ENCODE measurements at places on chromosomes 12 and 14. TPM values are rescaled to one million over a fixed set of nuclear protein-coding genes. Genes with fewer than 3 reads are reported as not detected.

CLEC1A gene
- 2.2 TPM for total RNA-seq

DCTN2 gene
- 100 TPM for total RNA-seq

NUBPL gene
- total RNA-seq = 19.5 TPM

SERPINA10 gene
- total RNA-seq = not detected

SDSL gene
- total RNA-seq = 11.5 TPM

MYH6 gene
- total RNA-seq = 170 TPM

CCDC196 gene
- total RNA-seq = not detected

NAV3 gene
- total RNA-seq = 2.9 TPM

PTCSC3 gene
- not detected for total RNA-seq

GRCh38 chr14:94875256-94875655, 105.3 kb upstream of the GSC start:
- no peak for DNase-seq

GRCh38 chr12:53938326-53939140, at the start of gene HOXC13:
HOXC13 (plus strand) TSS chr12:53938831; CDS start chr12:53938907, 76 bp downstream.
- DNase-seq = no peak

DNA sequence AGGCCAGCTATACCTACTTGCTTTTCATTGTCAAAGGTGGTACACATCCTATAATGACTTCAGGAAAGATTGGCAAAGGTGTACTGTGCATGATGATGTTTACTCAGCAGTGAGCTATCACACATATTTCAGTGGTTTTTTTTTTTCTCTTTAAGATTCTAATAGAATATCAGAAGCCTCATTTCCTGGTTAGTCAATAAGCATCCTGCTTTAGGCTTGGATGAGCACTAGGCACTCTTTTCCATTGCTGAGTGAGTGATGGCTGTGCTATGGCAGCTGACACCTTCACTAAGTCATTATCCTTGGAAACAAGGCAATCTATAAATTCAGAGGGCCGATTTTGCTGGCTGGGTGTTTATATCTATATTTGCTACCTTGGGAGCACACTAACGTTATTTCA, 161.1 kb upstream of the RASSF8 start:
- DNase-seq = no peak

DNA sequence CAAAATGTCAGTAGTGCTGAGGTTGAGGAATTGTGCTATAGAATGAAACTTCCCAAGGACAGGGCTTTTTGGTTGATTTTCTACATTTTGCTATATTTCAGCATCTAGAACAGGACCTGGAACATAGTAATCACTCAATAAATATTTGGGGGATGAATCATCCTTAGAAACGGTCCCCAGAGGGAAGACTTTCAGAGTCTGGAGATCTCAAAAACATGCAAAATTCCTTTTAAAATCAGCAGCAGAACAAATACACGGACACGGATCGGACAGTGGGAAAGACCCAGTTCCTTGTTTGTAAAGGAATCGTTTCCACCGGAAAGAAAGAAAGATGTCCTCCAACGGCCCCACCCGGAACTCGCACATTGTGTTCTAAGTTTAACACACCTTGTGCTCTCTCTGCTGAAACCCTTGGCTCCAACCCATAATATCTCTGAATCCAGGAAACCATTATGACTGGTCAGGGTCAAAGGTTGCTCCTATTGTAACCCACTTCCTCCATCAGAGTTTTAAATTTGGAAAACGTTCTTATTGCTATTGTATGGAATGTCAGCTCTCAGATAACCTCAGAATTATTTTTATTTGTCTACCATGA, 617.2 kb downstream of the MED13L start:
- no peak for DNase-seq

GRCh38 chr12:4056910-4057845, 184.0 kb upstream of the PARP11 start:
- no peak for DNase-seq

- no peak for DNase-seq
Measured at GRCh38 chr12:132731574-132731973, 20.9 kb downstream of the PGAM5 start.

DNA sequence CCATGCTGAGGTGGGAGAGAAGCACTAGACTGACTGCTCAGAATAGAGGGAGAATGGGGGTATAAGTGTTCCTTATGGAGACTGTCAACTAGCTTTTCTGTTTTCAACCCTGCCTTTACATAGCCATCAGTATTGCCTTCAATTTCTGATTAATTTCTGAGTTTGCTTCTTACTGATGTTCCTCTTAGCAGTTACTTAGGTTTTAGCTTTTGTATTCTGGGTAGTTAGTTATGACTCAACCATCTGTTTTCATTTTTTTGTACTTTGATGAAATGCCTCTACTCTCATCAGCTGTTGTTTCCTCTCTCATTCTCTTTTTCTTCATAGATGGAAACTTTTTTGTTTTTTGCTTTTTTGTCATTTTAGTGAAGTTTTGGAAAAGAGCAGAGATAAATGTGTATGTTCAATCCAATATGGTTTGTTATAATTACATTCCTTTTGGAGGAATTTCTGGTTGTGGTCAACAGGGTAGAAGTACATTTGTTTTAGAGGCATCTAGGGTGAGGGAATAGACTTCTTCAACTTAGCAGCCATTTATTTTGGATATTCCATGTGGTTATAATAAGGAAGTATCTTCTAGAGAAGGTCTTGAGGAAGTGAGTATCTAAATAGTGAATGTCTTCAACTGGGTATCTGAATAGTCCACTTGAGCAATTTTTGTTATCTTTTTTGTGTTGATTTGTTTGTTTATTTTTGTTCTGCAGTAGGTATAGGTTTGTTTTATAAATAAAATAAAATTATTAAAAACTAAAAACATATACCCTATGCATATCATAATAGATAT, 29.6 kb downstream of the PMCH start:
- no peak for DNase-seq

- peak; percentile 81 for DNase-seq
Measured at GRCh38 chr12:2539938-2540337, 254.8 kb upstream of the FKBP4 start.

DNA sequence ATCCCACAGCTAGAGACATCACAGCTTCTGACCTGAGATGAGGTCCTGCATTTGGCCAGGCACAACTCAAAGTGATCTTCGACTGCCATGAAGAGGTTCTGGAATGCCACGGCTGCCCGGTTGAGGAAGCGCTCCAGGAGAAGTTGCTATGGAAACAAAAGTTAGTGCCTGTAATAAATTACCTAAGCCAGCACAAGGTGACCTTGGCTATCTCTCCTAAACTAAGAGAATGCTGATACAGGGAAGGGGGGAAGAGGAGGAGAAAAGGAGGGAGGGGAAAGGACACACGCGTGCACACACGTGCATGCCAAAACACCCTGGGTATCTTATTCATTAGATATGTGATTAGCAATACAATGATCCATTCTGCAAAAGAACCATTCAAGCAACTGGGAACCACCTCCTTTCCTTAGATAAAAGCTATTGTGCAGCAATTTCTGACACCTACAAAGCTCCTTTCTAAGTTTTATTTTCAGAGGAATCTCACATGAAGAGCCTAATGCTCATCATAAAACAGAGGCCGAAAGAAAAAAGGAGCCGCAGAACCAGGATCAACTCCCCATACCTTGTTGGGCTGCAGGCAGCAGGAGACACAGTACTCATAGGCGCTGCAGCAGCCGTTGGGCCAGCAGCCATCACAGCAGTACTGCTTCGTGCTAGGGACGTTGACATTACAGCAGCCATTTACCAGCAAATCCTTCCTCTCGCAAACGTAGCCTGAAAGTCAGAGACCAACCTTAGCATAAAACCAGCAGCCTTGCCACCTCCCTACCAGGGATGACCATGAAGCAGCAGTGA, 17.9 kb downstream of the SPRING1 start:
- DNase-seq = no peak

- DNase-seq = no peak
Measured at GRCh38 chr12:107681836-107682820, 3.5 kb upstream of the PWP1 start.

- DNase-seq = no peak
Measured at GRCh38 chr14:71701990-71702389, 230.2 kb upstream of the RGS6 start.

DNA sequence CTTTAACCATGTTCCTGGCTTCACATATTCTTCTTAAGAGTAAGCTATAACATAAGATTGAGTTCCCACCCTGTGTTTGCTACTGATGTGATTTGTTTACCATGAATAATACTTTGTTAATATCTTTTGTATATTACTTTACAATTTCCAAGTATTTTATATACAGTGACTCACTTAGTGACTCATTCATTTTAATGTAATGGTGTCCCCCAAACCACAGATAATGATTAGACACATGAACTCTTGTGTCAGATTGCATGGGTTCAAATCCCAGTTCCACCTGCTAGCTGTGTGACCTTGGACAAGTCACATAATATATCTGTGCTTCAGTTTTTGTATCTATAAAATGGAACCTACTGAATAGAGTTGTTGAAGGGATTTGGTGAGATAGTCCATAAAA, 76.1 kb downstream of the MYF5 start:
- DNase-seq = no peak

- DNase-seq = no peak
Measured at GRCh38 chr12:102971227-102971626, 13.8 kb downstream of the ASCL1 start.

DNA sequence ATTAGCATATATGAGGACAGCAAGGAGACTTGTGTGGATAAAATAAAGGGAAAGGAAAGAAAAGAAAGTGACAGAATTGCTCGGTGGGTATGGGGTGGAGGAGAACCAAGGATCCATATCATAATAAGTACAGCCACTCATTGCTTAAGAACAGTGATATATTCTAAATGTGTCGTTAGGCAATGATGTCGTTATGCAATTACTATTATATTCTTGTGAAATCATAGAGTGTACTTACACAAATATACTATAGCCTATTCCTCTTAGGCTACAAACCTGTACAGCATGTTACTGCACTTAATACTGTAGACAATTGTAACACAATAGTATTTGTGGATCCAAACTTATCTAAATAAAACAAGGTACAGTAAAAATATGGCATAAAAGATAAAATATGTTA, 271.1 kb downstream of the CCER1 start:
- DNase-seq = no peak

- no peak for DNase-seq
Measured at GRCh38 chr12:10926269-10926668, 2.8 kb upstream of the PRH2 start.

GRCh38 chr14:52002542-52002941, 13.2 kb downstream of the RTRAF start:
- no peak for DNase-seq

- no peak for DNase-seq
Measured at GRCh38 chr14:93638790-93639189, 149.5 kb downstream of the PRIMA1 start.

- no peak for DNase-seq
Measured at GRCh38 chr14:70602254-70602653, 1.8 kb upstream of the MED6 start.

GRCh38 chr12:104604995-104605675, 148.4 kb downstream of the CHST11 start:
- no peak for DNase-seq

- DNase-seq = no peak
Measured at GRCh38 chr14:64232095-64232838, 61.9 kb downstream of the ESR2 start.

DNA sequence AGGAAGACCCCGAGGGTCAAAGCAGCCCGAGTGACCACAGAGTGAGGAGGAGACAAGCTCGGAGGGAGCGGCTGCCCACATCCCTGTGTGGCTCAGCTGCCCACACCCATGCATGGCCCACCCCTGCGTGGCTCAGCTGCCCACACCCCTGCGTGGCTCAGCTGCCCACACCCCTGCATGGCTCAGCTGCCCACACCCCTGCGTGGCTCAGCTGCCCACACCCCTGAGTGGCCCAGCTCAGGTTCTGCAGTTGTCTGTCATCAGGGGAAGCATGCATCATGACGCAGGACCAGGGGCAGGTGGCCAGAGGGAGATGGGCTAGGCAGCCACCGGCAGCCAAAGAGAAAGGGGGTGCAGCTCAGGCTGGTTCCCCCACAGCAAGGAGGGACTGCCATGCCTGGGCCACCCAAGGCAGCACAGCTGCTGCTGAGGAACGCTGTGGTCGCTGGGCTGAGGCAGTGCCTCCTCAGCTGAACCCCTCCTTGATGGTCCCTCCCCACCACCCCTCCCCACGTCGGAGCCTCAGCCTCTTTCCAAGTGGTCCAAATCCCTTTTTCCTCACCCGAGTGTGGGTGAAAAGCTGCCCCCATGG, 33.3 kb upstream of the NUDT14 start:
- no peak for DNase-seq

DNA sequence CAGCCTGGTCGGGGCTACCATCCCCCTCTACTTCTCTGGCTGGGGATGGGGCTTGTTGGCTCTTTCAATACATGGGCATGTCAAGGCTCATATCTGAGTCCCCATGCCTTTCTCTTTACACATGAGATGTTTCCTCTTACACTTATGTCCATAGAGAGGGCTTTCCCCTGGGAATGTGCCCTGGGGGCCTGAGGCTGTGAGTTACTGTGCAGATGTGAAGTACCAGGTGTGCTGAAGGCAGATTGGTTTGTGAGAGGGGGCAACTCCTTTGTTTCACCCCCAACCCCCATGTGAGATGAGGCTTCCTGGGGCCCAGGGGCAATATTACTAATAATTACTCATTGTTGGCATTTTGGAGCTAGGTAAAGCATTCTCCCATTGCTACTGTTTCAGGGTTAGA, 32.8 kb downstream of the NRXN3 start:
- DNase-seq = no peak

DNA sequence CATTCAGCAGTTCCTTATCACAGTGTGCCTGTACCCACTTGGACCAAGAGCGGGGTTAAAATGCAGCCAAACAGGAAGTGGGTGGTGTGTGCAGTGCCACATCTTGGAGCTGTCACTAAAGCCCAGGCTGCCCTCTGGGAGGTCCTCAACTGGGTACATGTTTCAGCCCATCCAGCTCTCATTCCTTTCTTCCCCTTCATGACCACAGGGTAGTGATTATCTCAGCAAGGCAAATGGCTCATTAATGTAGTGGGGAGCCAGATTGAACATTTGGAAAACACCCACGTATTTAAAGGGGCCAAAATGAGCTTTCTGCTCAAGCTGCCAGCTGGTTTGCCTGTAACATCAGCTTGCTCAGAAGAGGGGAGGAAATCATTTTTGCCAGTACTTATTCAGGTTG, 210.8 kb upstream of the BTG1 start:
- DNase-seq = no peak

DNA sequence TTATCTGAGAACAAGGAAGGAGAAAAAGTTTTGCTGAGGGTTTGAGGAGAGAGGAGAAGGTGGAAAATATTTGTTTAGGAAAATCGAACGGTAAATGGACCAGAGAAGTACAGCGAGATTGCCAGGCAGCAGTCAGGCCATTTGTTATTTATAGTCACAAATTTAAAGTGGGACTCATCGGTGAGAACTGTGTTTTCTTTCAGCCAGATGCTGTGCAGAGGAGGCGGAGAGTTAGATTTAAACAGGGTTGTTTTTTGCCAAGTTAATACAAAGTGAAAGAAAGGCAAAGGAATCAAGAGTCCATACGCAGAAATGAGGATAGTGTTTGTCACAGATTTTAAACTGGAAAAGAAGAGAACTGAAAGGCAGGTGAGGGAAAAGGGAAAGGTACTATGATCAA, 200.6 kb upstream of the CNOT2 start:
- no peak for DNase-seq

GRCh38 chr12:65891987-65892481, 67.8 kb downstream of the HMGA2 start:
- DNase-seq = peak; percentile 88
